ENCODE measurements at places on chromosomes 1 and 21. TPM values are rescaled to one million over a fixed set of nuclear protein-coding genes. Genes with fewer than 3 reads are reported as not detected.

GRCh38 chr1:93692451-93692861, 10.8 kb upstream of the BCAR3 start:
- DNase-seq: no peak

- no peak for DNase-seq
These were observed 38.7 kb upstream of the COL24A1 start for GRCh38 chr1:86195281-86195680.

DNA sequence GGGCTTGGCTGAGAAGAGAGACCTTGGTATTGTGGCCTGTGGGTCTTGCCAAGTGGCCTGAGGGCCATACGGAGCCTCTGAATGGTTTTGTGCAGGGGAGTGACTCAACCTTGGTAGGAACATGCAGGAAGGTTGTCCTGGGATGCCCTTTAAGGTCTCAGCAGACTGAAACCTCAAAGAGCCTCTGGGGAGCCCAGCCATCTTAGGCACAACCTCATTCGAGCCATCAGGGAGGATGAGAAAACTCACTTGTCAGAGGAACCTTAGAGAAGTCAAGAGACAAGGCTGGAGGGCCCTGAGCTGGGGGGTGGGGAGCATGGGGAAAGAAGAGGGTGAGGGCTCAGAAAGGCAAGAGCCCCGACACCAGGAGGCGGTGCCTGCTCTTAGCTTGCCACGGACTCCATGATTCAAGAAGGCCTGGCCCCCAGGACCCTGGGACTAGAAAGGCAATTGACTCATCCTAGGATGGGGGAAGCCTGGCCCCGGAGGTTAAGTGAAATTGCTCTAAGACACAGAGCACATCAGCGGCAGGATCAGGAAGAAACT, 13.0 kb downstream of the IFI6 start:
- DNase-seq: peak; percentile 39

Gene TMEM9
- 134 TPM for total RNA-seq
